ENCODE measurements at places on chromosomes 1 and 21.

DNA sequence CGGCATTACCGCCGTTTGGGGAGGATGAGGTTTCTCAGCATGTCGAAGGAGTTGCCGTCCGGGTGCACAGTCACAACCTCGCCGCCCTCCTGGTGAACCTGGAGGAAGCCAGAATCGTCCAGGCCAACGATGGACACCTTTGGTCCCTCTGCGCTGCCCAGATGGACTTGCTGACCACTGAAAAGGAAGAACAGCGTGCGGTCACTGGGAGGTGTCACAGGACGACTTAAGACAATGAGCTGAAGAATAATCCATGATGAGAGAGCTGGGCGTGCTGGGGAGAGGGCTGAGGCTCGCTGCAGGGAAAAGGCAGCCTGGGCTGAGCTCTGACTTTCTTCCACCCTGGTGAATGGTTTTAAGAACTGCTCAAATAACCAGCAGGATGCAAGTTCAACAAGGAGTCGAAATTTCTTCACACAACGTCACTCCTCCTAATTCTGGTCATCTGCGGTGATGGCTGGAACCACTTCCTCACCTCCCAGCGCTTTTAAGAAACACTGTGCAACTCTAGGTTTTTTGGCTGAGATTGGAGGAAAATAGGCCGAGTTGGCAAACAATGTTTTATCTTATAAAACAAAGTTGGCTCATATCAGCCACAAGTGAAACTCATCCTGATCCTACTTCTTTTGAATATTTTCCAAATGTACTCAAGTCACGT is 55.5 kb downstream of the SIM2 start:
- DNase-seq: no peak

DNA sequence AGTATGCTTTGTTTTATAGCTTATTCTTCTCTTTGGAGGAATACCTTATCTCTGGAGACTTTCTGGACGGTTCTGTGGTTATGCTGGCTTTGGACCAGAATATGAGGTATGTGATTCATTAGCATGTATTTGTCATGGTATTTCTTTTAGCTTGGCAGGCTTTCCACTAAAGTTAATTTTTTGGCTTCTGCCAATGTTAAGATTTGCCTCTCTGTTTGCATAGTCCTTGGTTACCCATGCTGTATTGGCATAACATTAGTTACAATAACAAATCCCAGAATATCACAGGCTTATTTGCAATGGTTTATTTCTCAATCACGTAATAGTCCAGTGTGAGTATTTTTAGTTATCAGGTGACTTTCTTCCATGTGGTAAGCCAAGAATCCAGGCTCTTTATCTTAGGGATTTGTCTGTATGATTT is 9.7 kb downstream of the ZMPSTE24 start:
- peak; percentile 84 for DNase-seq

GRCh38 chr1:113153116-113153803 is 80.3 kb downstream of the LRIG2 start:
- no peak for DNase-seq

DNA sequence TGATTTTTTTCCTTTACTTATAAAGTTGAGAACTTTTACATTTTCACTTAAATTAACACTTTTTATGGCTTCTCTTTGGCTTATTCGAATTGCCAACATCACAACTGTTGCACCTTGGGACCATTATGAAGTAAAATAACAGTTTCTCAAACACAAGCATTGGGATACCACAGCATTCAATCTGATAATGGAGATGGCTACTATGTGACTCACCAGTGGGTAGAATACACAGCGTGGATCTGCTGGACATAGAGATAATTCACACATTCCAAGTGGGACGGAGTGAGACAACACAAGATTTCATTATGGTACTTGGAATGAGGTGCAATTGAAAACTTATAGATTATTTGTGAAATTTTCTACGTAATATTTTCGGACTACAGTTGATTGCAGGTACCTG is 68.0 kb downstream of the ADAMTS1 start:
- DNase-seq: no peak

GRCh38 chr1:153119491-153119971 is 6.2 kb upstream of the SPRR2F start:
- no peak for DNase-seq

- DNase-seq: no peak
These were observed 4.1 kb downstream of the ETV3L start for GRCh38 chr1:157095551-157095950.

- DNase-seq: no peak
These were observed 55.4 kb upstream of the IFFO2 start for GRCh38 chr1:19011845-19012231.

- DNase-seq: no peak
These were observed 31.4 kb downstream of the PCNT start for GRCh38 chr21:46355161-46356004.

DNA sequence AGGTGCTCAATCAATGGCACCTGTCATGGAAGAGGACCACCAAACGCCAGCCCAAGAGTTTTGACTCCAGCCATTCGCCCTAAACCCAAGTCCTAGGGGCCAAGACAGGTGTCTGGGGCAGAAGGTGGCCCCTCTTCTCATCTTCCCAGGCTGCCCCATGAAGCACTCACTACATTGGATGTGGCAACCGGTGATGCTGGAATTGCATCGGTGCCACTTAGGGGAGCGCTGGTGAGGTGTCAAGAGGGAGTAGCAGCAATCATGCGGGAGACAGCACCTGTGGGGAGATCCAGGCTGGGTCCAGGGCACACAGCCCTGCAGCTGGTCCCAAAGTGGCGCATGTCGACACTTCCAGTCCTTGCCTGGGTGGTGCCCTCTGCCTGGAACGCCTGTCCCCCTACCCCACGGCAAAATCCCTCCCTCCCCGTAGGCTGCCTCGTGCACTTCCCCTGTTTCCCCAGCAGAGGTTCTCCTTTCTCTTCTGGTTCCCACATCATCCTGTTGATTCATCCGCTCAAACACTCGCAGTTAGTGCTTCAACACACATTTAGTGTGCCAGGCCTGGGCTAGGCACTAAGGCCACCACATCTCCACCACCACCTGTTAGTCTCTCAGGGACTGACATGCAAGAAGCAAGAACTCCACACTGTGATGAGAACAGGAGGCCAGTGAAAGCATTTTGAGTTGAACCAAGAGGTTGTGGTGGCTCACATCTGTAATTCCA is 18.5 kb downstream of the PLA2G2D start:
- DNase-seq: no peak

DNA sequence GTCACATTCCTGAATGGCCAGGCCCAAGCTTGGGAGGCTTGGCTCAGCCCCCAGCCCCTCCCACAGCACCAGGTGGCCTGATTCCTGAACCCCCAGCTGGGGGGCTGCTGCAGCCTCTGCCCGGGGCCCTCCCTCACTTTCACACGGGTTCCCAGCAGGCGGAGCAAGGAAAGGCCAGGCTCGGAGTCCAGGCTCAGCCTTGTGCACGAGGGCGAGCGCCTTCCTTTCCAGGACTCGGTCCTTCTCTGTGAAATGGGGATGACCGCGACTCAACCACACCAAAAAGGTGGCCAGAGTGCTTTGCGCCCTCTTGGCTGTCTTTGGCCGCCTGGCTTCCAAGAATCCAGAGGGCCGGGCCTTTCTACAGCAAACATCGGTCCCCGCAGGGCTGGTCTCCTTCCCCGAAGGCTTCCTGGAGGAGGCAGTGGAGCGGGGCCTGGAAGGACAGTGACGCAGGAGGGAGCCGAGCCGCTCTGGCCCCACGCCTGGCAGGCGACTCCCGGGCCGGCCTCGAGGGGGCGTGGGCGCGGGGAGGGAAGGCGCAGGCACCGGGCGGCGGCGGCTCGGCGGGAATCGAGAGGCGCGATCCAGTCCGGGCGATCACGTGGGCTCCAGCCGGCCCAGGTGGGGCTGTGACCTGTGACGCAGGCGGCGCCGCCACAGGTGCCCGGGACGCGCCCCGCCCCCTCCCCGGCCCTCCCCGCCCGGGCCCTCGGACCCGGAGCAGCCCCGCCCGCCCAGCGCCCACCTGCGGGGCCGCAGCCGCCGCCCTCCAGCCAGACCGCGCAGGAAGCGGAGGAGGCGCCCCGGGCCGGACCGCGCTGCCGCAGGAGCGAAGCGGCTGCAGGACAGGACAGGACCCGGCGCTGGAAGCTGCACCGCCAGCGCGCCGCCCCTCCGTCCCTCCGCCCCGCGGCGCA is at the start of gene ARHGEF16:
Gene ARHGEF16, plus strand, starts transcription at position 775 of the 920 bp plus-strand sequence. CDS start 8,420 bp downstream, outside the sequence.
- DNase-seq: no peak

- no peak for DNase-seq
These were observed 13.7 kb upstream of the GUCA2A start for GRCh38 chr1:42178249-42178648.

DNA sequence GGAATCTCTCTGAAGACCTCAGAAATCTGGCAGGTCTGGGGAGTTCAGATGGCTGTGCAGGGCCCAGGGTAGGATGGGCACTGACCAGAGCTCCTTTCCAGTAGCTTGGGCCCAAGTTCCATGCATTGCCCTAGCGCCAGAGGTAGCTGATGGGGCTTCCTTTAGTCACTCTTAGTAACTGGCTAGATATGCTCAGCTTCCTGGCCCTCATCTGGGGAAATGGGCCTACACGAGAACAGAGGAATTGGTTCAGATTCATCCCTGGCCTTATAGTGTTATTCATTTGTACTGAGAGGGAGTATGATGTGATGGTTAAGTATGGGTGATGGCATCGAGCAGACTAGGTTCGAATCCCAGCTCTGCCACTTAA is 15.5 kb upstream of the PSMB2 start:
- DNase-seq: no peak

- DNase-seq: no peak
These were observed 310.2 kb downstream of the NTNG1 start for GRCh38 chr1:107450899-107451664.

DNA sequence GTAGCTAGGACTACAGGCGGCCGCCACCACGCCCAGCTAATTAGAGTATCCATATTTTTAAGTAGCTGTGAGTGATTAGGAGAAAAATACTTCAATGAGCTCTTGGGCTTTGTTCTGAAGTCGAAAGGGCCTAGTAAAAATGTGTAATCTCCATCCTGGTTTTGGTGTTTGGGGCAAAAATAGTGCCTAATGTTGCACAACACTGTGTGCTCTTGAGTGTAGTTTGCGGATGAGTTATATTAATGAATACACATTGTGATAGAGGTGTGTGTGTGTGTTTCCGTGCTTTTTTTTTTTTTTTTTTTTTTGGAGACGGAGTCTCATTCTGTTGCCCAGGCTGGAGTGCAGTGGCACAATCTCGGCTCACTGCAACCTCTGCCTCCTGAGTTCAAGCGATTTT is 6.3 kb upstream of the ARID1A start:
- DNase-seq: no peak

DNA sequence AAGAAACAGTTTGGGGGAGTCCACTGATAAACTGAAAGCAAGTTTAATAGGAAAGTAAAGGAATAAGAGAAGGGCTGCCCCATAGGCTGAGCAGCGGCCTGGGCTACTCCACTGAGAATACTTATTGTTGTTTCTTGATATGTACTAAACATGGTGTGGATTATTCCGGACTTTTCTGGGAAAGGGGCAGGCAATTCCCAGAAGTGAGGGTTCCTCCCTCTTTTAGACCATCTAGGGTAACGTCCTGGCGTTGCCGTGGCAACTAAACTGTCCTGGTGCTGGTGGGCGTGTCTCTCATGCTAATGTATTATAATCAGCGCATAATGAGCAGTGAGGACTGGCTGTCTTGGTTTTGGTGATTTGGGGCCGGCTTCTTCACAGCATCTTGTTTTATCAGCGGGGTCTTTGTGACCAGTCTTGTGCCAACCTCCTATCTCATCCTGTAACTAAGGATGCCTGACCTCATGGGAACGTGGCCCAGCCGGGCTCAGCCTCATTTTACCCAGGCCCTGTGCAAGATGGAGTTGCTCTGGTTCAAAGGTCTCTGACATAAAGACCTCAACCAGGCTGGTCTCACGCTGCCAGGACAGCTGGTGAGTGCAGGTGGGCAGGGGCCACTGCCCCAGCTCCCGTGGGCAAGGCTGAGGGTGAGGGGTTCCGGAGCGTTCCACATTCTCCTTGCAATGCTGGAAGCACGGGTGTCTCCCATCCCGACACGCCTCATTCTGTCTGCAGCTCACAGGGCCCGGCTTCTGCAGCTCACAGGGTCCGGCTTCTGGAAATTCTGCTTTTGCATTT is 19.6 kb upstream of the C1orf159 start:
- no peak for DNase-seq

DNA sequence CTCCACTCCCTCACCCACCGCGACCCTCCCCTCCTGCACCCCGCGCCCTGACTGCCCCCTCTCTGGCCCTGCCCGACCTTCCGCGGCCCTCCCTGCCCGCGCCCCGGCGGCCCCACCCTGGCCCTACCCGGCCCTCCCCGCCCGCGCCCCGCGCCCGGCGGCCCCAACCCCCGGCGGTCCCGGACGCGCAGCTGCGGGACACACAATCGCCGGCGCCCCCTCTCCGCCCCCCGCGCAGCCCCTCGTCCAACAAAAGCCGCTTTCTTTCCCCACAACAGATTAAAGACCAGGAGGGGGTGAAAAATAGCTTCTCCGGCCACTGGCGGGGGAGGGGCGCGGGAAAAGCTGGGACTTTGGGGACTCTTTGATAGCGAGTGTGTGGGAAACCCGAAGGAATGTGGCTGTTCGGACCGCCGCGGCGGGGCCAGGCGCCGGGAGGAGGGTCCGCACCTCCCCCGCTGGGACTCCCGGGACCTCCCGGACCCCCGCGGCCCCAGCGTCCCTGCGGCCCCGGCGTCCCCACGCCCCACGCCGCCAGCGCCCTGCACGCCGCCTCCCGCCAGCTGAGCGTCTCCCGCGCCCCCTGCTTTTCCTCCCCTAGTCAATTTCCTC is 8.8 kb upstream of the ID3 start:
- no peak for DNase-seq

- no peak for DNase-seq
These were observed 23.2 kb downstream of the ITGB2 start for GRCh38 chr21:44897326-44898010.

- no peak for DNase-seq
These were observed 108.0 kb downstream of the HMGB4 start for GRCh38 chr1:33971913-33972312.

GRCh38 chr1:165857046-165857801 is 29.8 kb downstream of the UCK2 start:
- DNase-seq: no peak

- no peak for DNase-seq
These were observed 88.2 kb downstream of the MIS18A start for GRCh38 chr21:32190493-32191144.

DNA sequence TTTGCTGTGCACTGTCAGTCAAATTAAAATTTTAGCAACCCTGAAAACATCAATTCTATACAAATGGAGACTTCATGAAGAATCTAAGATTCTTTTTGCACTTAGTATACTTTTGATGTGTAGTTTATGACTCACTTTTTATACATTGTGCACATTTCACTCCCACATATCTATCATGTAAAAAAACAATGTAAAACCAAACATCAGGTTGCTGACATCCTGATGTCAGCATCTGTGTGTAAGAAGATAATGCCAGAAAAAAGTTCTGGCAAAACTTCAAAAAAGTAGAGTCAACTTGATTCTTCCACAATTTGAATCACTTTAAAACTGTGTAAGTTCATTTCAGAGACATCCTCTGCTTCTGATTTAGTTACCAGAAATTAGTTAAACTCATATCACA is 115.7 kb downstream of the CENPF start:
- DNase-seq: no peak

DNA sequence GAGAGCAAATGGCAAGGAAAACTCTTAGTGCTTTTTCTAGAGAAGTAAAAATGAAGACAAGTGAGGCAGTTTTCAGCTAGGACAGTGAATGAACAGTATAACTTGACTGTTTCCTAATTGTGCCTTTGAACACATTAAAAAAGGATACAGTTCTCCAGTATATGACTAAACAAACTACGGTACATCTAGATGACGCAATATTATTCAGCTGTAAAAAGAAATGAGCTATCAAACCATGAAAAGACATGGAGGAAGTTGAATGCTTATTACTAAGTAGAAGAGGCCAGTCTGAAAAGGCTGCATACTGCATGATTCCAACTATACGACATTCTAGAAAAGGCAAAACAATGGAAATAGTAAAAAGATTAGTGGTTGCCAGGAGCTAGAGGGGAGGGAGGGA is 206.3 kb downstream of the SIPA1L2 start:
- no peak for DNase-seq
